ENCODE measurements at places on chromosomes 5 and 9.

GRCh38 chr5:156473269-156473908 is 146.4 kb downstream of the SGCD start:
- DNase-seq, result no peak

DNA sequence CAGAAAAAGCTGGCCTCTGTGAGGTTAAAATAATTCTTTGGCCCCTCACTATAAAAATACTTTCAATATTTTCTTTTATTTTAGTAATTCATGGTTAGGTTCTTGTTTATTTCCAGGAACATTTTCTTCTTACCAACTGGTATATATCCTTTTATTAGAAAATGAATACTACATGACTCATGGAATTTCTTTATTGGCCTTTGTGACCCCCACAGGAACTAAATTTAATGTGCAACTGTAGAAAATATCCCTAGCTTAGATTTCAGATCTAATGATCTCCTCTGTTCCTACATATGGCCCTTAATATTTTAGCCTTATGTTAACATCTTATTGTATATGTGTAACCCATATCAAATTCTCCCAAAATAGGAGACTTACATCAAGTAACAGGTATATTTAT is 429.9 kb downstream of the NR2F1-AS1 start:
- no peak for DNase-seq

- no peak for DNase-seq
Observed at GRCh38 chr5:143119291-143119769, 284.2 kb downstream of the NR3C1 start.

GRCh38 chr5:88886252-88886651 is 3.3 kb upstream of the MEF2C start:
- DNase-seq, result no peak

GRCh38 chr9:113934167-113934828 is 58.2 kb downstream of the ZNF618 start:
- DNase-seq, result no peak

- peak; percentile 83 for DNase-seq
Observed at GRCh38 chr5:134503088-134503936, 22.2 kb upstream of the JADE2 start.

DNA sequence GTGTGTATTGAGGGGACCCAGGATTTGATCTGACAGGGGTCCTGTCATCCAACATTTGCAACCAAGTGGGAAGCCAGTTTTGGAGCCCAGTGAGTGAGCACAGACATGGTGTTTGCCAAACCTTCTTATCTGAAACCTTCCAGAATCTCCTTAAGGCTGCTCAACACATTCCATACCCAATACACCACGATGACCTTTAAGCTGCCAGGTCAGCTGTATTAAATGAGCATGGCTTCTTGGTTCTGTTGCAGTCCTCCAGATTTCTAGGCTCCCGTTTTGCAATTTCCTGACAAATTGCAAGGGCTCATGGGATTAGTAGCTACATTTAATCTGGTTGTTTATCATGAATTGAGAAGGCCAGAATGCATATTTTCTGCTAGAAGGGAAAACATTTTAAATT is 124.2 kb upstream of the ATP10B start:
- DNase-seq, result no peak

DNA sequence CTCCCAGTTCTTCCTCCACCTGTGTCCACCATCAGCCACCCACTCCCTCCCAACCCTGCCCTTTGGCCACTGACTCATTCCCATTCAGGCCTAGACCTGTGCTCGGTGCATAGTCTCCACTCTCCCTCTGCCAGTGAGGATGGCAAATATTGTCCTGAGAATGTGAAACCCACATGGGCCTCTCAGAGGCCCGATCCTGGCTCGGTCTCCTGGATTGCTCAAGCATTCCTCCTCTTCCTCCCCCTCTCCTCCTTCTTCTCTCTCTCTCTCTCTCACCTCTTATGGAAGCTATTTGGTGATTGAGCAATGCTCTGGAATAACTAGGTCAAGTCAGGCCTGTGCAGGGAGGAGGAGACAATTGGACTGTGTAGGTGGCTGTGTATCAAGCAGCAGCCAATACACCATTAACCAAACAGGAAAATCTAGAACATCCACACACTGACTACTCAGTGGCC is 99.9 kb downstream of the KLF4 start:
- no peak for DNase-seq

DNA sequence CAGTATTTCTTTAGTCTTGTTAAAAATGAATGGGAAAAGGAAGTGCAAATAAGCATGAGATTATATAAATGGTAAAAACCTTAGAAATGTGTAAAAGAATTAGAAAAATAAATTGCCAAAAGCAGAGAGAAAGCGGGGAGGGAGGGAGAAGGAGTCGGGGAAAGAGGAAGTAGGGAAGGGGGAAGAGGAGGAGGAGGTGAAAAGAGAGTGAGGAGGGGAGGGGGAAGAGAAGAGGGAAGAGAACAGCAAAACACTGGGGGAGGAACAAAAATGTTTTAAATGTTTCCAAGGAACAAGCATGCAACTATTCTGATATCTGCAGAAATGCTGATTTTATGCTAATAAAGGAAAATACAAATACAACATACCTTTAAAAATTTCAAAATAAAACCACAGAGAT is 317.5 kb downstream of the PIK3R1 start:
- DNase-seq, result no peak

DNA sequence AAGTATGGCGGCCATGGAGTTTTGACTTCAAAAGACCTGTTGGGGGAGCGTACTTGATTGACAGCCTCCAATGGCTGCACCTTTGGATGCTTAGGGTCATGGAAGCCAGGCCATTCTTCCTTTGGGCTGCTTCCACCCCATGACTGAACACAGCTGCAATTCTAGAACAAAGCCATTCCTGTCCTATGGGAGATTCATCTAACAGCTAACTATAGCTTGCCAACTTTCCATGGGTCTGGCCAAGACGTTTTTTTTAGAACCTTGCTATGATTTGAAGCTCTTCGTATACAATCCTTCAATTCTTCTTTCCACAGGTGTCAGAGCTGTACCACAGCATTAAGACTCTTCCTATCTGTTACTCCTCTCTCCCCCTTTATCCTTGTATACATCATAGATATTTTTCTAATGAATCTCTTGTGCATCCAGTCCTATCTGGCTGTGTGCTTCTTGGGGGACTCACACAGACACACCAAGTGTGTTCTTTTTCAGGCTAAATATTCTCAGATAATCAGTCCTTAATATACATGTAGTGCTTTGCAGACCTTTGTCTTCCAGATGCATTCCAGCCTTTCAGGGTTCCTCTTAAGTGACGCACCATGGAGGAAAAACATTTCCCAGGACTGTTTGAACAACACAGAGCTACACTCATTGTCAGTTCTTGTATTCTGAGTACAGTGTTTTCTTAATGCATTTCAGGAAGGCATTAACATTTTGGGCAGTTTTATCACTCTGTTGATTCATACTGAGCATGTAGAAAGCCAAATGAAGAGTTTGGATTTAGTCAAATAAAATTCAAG is 198.9 kb downstream of the TAF11L14 start:
- DNase-seq, result no peak

DNA sequence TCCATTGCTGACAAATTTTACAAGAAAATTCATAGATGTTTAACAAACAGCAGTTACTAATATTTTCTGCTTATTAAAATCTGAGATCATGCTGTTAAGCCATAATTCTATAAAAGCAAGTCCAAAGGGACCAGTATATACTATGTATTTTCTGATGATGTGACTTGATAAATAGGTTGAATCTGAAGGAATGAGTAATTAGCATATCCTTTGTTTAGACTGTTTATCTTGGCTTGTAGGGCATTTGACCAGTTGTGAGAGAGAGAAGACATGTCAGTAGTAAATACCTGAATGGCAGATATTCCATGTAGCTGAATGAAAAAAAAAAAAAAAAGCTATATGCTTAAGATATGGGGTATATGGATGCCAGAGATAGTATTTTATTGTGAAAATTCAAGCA is 14.6 kb downstream of the CPEB4 start:
- no peak for DNase-seq

- DNase-seq, result no peak
Observed at GRCh38 chr9:114994768-114995167, 64.4 kb upstream of the TNFSF8 start.

DNA sequence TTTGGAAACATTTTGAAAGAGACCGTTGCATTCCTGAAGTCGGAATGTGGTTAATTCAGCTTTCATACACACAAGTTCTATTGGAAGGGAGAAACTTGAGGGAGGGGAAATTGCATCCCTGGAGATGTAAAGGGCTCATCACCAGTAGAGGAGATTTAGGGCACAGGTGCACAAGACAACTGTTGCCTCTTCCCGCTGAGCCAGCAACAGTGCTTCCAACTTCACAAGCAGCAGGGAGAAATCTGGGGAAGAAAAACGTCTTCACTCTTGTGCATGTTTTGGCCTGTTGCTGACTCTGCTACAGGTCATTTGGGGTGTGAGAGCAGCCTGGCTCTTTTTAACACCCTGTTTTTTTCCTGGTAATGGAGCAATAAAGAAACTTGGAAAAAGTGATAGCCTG is 277.9 kb downstream of the GAS1 start:
- no peak for DNase-seq

DNA sequence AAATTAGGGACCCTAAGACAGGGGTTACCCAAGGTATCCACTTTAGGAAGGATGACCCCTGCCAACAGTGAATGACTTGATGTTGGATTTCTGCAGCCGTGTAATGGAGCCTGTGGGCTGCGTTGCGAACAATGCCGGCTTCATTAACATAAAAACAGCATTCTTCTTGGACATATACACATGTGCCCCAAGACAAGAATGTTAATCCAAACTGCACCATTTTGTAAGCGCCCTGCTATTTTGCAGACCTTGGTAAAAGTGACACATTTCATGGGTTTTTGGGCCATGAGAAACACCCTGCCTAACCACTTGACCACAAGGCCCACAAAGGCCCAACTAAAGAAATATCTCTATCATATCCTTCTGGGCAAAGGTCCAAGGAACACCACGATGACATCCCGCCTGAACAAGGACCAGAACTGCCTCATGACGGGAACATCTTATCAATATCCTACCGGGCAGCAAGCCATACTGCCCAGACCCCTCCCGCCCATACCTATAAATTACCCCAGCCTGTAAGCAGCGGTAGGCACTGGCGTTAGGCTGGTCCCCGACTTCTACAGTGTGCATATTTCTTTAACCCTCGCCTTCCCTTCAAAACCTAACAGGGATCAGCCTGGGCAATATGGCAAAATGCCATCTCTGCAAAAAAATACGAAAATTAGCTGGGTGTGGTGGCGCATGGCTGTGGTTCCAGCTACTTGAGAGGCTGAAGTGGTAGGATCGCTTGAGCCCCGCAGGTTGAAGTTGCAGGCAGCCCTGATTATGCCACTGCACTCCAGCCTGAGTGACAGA is 9.7 kb upstream of the PDCD1LG2 start:
- no peak for DNase-seq
